Renal cortex interstitium (tissue), 15 donors: ENCODE measurements at places on chromosomes 7 and 10. TPM values are rescaled to one million over a fixed set of nuclear protein-coding genes. Genes with fewer than 3 reads are reported as not detected.

The CFAP46 gene
- polyA plus RNA-seq, result 7.7 TPM

The DKK1 gene
- polyA plus RNA-seq, result 42.8 TPM

- peak; percentile 20 for DNase-seq
Measured at GRCh38 chr7:24891311-24891735, 88.7 kb downstream of the OSBPL3 start.

GRCh38 chr7:52727632-52728031 is 307.8 kb upstream of the POM121L12 start:
- DNase-seq, result no peak

GRCh38 chr10:68756246-68756645 is 35.2 kb downstream of the CCAR1 start:
- no peak for DNase-seq
